ENCODE measurements at places on chromosomes 16 and 17.
A peak's percentile ranks its signal among the peaks of the same experiment; 100 is the strongest.

DNA sequence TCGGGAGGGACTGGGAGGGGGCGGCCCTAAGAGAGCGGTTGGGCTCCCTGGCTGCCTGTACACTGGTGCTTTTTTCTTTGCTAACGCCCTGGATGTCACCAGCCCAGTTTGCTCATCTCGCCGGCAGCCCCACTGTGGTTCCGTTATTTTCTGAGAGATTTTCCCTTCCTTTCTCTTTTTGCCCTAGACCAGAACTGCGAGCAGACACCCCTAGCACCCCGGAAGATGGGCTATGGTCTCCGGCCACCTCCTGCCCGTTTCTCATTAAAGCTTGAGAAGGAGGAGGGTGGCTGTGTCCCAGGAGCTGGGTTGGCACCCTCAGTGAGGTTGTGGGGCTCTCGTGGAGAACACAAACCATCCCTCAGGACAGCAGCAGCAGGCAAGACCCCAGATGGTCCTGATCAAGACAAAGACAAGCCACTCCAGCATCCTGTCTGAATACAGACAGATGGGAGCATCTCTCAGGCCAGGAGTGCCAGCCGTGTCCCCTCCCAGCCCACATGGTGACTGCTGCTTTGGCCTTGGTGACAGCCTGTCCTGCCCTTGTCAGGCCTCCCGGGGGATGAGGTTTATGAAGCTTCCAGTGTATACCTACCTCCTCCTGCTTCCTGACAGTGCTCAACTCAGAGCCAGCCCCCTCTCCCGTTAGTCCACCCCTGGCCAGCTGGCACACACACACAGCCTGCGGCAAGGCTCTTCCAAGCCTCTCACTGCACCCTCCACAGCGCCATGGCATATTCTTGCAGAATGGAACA is 77.2 kb downstream of the KCNJ12 start:
- DNase-seq = no peak

DNA sequence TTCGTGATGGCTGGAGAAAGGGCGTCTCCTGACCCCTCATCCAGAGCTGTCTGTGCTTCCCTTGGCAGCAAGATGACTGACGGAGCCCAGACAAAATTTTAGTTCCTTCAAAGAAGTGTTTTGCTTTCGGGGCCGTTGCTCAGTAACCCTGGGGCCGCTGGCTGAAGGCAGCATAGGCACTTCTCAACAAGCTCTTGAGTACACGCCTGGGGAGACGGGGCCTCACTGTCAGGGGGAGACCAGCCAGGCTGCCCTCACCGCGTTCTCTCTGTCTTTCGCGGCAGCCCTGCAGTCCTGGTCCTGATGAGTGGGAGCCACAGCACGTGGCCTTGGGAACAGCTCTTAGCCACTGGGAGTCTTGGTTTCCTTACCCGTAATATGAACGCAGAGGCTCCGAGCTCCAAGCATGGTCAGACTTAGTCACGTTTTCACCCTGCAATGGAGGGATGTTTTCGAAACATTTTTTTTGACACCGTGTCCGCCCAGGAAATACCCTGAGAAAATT is 86.0 kb downstream of the IRF8 start:
- no peak for DNase-seq

- no peak for DNase-seq
Observed at GRCh38 chr17:63406689-63407330, 39.3 kb downstream of the CYB561 start.

DNA sequence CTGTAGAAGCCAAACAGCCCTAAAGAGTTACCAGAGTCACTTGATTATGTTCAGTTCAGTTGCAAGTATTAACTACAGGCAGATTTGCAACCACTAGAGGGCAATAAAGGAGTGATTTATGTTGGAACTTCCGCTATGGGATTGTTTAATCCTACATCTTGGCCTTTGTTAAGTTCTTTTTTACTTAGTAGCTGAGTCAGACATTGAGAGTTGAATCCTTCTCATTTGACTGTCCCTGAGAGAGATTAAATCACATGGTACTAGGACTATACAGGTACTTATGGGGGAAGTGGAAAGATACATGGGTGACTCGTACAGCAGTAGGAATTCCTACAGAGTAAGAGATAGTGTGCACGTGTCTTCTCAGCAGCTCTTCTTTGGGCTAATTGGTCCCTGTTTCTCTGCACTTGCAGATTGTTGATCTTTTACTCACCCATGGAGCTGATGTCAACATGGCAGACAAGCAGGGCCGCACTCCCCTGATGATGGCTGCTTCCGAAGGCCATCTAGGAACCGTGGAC is 40.3 kb downstream of the CYB561 start:
- no peak for DNase-seq

DNA sequence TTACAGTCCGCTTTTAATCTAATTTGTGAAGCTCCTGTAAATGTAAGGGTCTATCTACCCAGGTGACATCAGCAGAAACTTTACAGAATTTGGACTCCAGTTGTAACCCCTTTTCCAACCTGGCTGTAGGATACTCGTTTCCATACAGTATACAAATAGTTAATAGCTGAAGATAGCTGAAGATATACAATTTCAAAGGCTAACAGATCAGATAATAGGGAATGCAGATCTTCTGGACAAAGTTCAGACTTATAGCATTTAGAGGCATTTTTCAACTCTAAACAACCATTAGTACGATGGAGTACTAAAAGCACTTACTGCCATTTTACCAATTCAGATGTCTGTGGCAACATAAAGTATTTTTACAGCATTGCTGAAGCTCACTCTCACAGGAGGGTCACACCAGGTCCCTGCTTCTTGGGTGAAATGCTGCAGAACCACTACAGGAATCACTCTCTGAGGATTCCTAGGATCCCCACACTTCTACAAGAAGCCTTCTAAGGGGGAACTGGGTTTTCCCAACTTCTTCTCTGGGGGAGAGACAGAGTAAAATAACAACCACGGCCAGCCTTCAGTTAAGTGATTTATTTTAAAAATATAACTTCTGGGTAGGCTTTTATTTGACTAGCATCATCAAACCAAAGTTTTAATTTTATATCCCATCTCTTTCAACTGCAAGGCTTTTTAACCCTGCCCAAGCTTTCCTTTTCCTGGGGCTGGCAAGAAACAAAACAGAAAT is 2.9 kb downstream of the VEZF1 start:
- DNase-seq = no peak

- no peak for DNase-seq
Observed at GRCh38 chr16:30896261-30896888, at the start of gene CTF1. CTF1 (plus strand) TSS chr16:30896614; CDS start chr16:30896644, 30 bp downstream.

DNA sequence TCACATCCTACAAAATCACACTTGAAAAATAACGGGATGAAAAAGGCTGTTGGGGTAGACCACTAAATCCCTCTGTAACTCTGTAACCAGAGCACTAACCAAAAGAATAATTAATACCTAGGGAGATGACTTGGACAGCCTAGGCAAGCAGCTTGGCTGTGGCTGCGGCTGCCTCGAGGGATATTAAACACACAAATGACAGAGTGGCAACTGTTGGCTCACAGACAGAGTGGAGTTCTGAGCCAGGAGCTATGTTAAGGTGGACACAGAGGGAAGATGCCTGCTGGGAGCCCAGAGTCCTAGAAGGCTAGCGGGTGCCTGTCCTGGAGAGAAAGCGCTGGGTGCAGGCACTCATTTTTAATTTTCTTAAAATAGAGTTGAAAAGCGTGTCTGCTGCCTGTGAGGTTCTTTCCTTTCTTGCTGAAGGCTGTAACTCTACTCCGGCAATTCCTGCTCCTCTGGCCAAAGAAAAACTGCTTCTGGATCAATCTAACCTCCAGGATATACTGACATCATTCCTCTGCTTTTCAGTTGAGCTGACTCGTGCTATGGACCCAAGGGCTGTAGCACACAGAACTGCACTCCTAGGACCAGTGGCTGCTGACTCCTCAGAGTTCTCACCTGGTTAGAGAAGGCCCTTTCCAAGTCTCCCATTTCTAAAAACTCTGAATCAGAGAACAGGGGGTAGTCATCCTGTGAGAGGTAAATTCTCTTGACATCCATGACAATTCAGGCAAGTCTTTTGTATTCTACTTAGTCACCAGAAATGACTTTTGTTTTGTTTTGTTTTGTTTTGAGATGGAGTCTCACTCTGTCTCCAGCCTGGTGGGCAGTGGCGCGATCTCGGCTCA is 147.9 kb downstream of the STX8 start:
- no peak for DNase-seq

- no peak for DNase-seq
Observed at GRCh38 chr16:87697792-87698191, 68.0 kb downstream of the KLHDC4 start.

- DNase-seq = no peak
Observed at GRCh38 chr16:73210686-73211085, 162.8 kb upstream of the ZFHX3 start.

- no peak for DNase-seq
Observed at GRCh38 chr17:10205549-10206185, 7.3 kb upstream of the GAS7 start.

DNA sequence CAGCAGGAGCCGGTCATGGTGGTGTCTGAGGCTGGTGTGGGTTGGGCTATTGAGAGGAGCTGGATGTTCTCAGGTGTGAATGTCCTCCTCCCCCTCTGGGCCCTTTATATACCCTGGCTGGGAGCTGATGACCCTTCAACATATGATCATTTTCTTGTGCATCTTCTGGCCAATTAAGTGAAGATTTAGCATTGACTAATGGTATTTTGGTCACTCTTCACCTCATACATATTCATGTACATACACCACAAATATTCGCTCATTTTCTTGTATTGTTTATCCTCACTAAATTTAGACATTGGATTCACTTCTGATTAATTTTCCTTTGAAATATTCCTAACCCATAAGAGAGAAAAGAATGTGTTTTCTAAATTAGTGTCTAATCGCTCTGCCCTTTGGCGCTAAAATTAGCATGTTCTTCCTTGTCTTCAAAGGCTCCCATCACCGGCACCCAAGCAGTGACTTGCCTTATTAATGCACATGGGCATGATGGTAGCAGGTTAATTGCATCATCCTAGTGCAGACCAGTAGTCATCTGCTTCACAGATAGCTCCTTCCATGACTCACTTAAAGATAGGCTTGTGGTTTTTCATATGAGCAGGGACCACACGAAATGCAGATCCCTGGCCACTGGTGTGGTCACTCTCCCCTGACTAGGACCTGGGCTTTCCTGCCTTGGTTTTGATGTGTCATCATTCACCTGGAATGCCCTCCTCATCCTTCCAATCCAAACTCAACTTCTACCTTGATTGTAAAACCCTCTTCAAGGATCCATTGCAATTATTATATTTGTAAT is at the start of gene KRTAP2-4:
Gene KRTAP2-4, minus strand, starts transcription at position 51 of the 796 bp plus-strand sequence. Its CDS starts 34 bp downstream, at position 17.
- DNase-seq = no peak

DNA sequence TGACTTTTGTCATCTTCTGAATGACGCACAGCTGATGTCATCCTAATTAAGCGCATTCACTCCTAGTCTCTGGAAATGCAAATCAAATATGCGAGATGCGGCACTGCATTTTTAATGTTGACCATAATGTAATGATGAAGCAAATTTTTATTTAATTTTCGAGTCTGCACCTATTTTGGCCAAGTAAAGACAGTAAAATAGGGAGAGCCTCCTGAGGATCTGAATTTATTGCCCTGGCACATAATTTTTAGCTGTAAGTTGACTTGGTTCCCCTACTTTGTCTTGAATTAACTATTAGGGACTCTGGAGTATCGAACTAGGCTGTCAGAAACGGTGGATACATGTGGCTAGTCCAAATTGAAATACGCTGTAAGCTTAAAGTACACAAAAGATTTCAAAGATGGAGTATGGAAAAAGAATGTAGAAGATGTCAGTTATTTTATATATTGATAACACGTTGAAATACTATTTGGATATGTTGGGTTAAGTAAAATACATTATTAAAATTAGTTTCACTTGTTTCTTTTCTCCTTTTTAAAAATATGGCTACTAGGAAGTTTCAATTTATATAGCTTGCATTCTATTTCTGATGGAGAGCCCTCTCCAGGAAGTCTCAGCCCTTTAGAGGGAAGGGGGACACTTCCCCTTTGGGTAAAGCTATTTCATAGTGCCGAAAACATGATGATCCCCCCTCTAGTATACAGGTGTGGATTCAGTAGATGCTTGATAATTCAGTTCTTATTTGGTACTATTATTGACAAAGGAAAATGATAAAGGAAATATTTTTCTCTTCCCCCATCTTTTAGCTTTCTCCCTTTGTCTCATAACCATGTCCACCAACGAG is 991 bp downstream of the KPNA2 start:
- DNase-seq = no peak

DNA sequence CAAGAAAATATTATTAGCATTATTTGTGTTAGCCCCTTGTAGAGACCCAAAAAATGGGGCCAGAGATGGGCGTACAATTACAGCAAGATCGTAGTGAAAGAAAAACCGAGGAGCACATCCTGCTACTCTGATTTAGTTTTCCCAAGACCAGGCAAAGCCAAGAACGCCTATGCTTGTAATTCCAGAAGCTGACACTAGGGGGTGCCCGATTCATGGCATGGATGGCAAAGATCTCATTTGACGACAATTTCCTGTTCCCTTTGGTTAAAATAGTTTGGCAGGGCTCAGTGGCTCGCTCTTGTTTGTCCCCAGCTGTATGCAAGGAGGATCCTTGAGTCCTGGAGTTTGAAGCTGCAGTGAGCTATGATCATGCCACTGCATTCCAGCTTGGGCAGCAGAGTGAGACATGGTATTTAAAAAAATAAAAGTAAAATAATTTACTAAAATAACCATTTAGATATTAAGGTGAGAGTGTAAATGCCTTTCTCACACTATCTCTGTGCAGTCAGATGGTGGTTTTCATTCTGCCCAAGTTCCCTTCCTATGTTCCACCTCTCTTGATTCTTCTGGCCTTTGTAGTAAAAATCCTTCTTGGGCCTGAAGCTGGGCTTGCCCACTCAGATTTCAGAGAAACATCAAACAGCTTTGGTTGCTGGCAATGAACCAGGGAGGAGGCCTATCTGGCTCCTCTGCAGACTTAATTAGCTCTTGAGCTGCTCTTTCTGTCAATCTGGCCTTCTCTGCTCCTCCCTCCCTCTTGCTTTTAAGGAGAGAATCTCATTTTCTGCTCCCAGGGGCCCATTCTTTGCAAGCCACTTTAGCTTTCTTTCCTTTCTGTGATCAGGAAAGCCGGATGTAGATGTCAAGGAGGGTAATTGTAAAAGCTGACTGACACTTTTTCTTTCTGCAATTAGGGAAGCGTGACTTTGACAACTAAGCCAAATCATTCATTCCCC is 31.2 kb downstream of the TMEM238L start:
- DNase-seq = peak; percentile 11

DNA sequence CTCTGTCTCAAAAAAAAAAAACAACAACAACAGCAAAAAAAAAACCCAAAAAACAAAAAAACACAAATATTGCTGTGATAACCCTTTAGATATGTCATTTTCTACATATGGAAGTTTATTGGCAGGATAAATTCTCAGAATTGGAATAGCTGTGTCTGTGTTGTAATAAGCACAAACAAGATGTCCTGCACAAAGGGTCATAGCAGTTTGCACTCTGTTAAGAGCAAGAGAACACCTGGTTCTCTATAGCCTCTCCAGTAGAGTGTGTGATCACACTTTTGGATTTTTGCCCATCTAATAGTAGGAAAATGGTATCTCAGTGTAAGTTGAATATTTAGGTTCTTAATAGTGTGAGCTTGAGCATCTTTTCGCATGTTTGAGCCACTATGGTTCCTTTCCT is 60.4 kb downstream of the USP43 start:
- no peak for DNase-seq

GRCh38 chr16:30731411-30731810 is 16.8 kb upstream of the PHKG2 start:
- no peak for DNase-seq

Data from stimulated activated CD8-positive, alpha-beta memory T cell treated with anti-CD3 and anti-CD28 coated beads, Interleukin-15, amount 100 ng/mL, for 24 hours (primary cell).